Stimulated activated CD4-positive, alpha-beta T cell treated with anti-CD3 and anti-CD28 coated beads, Interleukin-4, amount 100 ng/mL, for 24 hours (primary cell): ENCODE measurements at places on chromosomes 6 and 20.

DNA sequence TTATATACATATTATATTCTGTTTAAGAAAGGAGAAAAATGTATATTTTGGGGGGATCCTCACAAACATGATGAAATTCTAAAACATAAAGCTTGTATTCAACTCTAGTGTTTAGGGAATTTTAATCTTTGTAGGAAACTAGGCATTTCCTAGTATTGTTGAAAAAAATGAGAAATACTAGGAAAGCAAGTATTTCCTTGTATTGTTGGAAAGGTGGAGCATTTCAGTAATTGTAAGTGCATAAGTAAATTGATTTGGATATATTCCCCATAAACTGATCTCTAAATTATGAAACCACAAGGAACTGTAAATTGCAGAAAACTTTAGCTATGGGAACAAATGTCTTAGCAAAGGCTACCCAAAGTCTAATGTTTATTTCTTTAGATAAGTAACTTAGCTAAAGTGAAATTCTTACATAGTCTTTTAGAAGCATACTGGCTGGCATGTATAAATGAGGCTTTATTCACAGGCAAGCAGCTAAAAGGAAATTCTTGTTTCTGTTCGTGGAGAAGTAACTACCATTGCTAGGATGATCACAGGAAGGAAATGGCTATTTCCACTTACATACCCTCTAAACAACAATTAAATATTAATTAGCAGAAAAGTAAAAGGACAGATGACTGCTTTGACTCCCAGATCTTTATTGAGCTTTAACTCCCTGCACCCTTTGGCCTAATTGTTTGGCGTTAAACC lies 19.9 kb upstream of the NRN1 start:
- no peak for DNase-seq

DNA sequence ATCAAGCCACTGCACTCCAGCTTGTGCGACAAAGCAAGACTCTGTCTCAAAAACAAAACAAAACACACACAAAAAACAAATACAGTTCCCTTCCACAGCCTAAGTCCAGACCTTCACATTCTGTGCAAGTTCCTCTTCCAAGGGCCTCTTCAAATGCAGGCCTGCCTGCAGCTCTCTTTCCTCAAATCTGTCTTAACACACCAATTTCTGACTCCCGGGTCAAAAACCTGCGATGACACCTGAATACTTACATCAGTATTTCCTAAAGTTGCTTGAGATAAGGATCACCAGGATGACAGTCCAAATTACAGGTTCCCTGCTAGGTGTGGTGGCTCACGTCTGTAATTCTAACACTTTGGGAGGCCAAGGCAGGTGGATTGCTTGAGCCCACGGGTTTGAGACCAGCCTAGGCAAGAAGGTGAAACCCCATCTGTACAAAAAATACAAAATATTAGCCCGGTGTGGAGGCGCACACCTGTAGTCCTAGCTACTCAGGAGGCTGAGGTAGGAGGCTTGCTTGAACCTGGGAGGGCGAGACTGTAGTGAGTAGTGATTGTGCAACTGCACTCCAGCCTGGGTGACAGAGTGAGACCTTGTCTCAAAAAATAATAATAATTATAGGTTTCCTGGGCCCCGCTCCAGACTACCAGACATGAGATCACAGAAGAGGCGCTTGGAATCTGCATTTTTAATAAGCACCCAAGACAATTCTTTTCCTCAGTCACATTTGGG lies 8.8 kb upstream of the PARD6B start:
- DNase-seq = no peak

DNA sequence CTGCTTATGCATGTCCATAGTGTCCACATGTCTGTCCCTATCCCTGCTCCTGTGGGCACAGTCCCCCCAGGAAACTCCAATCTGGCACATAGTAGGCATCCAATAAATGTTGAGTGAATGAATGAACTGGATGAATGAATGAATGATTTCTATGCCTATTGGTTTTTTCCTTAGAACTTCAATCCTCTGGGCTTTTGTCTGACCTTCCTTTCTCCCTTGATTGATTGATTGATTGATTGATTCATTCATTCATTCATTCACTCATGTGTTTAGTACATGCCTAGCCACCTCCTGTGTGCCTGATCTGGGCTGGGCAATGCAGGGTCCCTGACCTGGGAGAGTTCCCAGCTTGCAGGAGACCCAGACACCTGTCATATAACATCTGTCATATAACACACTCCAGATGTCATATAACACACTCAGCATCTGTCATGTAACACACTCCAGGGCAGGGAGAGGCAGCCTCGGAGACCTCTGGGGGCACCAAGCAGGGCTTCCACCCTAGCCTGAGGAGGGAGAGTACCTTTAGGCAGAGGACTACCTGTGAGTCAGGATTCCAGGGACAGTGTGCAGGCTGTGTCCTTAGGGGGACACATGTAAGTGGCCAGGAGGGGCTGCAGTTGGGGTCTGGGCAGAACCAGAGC lies 17.9 kb downstream of the VSTM2L start:
- DNase-seq = no peak

GRCh38 chr6:20188630-20189075 lies 23.6 kb downstream of the MBOAT1 start:
- DNase-seq = no peak

DNA sequence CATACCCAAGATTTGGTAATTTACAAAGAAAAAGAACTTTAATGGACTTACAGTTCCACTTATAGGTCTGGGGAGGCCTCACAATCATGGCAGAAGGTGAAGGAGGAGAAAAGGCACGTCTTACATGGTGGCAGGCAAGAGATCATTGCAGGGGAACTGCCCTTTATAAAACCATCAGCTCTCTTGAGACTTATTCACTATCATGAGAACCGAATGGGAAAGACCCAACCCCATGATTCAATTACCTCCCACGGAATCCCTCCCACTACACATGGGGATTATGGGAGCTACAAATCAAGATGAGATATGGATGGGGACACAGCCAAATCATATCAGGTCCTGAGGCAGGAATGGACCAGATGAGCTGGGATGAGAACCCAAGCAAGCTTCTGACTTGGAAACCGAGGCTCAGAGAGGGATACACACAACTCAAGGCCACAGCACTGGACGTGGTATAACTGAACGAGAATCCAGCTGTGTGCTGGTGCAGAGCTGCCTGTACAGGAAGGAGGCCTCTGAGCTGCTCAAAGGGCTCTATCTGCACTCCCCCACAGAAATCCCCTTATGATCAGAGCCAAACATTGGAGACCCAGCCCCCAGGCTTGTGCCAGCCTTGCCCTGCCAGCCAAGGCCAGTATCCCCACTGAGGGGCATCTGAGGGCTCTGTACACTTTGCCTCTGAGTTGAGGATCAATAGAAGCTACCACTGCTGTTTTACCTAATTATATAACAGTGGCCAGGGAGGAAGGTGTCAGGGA lies 137.8 kb downstream of the CEBPB start:
- DNase-seq = no peak

- DNase-seq = no peak
Observed at GRCh38 chr6:46606338-46606737, 46.3 kb downstream of the CYP39A1 start.

GRCh38 chr6:16635810-16636602 lies 125.3 kb downstream of the ATXN1 start:
- DNase-seq = no peak
